ENCODE measurements at places on chromosomes 4 and X.

DNA sequence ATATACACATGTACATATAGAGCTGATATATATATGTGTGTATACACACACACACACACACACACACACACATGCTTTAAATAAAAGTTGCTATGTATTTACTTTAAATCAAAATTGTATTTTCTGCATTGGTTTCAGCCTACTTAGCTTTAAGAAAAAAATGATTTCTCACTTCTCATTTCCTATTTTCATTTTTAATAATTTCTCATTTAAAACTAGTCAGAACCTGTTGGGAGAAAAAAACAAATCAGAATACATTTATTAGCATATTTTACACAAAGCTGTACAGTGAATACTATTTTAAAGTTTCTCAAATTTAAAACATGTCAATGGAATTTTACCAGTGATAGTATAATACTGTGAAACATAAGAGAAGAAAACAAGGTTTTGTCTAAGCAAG is 681.8 kb downstream of the CENPC start:
- no peak overlapping the region for H3K27ac ChIP-seq
- H3K4me1 ChIP-seq = no peaks in the 10 kb centered on the region
- H3K36me3 ChIP-seq = no peaks in the 10 kb centered on the region
- no peak overlapping the region for H3K4me3 ChIP-seq
- no peaks in the 10 kb centered on the region for H3K27me3 ChIP-seq

GRCh38 chrX:40736170-40736505 is 796 bp upstream of the MED14 start:
- peak overlapping the region; percentile 99 for H3K27ac ChIP-seq
- peaks cover 8% of the 10 kb centered on the region for H3K4me1 ChIP-seq
- no peak for DNase-seq
- H3K4me3 ChIP-seq = peak overlapping the region; percentile 88
- H3K36me3 ChIP-seq = no peaks in the 10 kb centered on the region

- H3K4me3 ChIP-seq = no peak overlapping the region
- H3K36me3 ChIP-seq = no peaks in the 10 kb centered on the region
- peak overlapping the region; percentile 13 for H3K27ac ChIP-seq
- no peaks in the 10 kb centered on the region for H3K27me3 ChIP-seq
- peaks cover 23% of the 10 kb centered on the region for H3K4me1 ChIP-seq
These were observed 251.7 kb downstream of the MAPK10 start for GRCh38 chr4:86108137-86108536.

- no peaks in the 10 kb centered on the region for H3K27me3 ChIP-seq
- no peak overlapping the region for H3K4me3 ChIP-seq
- H3K27ac ChIP-seq = no peak overlapping the region
- peaks cover 6% of the 10 kb centered on the region for H3K4me1 ChIP-seq
- DNase-seq = no peak
- no peaks in the 10 kb centered on the region for H3K36me3 ChIP-seq
These were observed 105.0 kb downstream of the PTTG2 start for GRCh38 chr4:38065176-38065575.

GRCh38 chr4:111579767-111580166 is 565.5 kb upstream of the FAM241A start:
- DNase-seq = no peak
- no peaks in the 10 kb centered on the region for H3K36me3 ChIP-seq
- H3K27me3 ChIP-seq = no peaks in the 10 kb centered on the region
- H3K27ac ChIP-seq = no peak overlapping the region

GRCh38 chrX:41664375-41664901 is 24.3 kb upstream of the GPR34 start:
- peak; percentile 23 for DNase-seq
- H3K27ac ChIP-seq = peak overlapping the region; percentile 34
- no peaks in the 10 kb centered on the region for H3K36me3 ChIP-seq
- no peaks in the 10 kb centered on the region for H3K27me3 ChIP-seq
- no peak overlapping the region for H3K4me3 ChIP-seq

GRCh38 chrX:110317061-110317819 is 645 bp downstream of the AMMECR1 start:
- peaks cover 14% of the 10 kb centered on the region for H3K4me1 ChIP-seq
- no peaks in the 10 kb centered on the region for H3K27me3 ChIP-seq
- no peaks in the 10 kb centered on the region for H3K36me3 ChIP-seq

All from GM23248 (cell line).